Stimulated activated CD4-positive, alpha-beta T cell treated with anti-CD3 and anti-CD28 coated beads, Interleukin-4, amount 100 ng/mL, for 24 hours (primary cell): ENCODE measurements at places on chromosomes 11 and 22.

DNA sequence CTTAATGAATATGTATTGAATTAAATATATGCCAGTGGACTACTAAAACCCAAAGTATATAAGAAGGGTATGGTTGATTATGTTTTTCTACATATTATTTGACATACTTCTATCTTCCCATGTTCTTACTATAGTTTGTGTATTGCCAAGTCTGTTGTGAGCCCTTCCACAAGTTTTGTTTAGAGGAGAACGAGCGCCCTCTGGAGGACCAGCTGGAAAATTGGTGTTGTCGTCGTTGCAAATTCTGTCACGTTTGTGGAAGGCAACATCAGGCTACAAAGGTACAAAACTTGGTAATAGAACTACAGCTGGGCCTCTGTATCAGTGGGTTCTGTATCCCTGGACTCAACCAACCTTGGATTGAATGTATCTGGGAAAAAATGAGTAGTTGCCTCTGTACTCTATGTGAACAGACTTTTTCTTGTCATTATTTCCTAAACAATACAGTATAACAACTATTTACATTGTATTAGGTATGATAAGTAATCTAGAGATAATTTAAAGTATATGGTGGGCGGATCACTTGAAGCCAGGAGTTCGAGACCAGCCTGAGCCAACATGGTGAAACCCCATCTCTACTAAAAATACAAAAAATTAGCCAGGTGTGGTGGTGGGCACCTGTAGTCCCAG lies 38.7 kb upstream of the TTC36 start:
- peak; percentile 84 for DNase-seq

DNA sequence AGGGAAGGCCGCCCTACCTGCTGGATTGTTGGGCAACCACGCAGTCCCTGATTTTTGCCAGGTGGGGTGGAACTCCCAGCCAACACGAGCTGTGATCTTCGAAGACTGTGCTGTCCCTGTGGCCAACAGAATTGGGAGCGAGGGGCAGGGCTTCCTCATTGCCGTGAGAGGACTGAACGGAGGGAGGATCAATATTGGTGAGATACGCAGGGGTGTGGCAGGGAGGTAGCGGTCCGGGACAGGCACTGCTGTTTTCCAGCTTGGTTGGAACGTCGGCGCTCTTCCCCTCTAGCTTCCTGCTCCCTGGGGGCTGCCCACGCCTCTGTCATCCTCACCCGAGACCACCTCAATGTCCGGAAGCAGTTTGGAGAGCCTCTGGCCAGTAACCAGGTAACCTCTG lies 7.6 kb downstream of the ACAD8 start:
- DNase-seq = no peak

- no peak for DNase-seq
Measured at GRCh38 chr11:83827520-83827919, 541.4 kb upstream of the CCDC90B start.

- no peak for DNase-seq
Measured at GRCh38 chr11:41099654-41100053, 359.8 kb downstream of the LRRC4C start.

DNA sequence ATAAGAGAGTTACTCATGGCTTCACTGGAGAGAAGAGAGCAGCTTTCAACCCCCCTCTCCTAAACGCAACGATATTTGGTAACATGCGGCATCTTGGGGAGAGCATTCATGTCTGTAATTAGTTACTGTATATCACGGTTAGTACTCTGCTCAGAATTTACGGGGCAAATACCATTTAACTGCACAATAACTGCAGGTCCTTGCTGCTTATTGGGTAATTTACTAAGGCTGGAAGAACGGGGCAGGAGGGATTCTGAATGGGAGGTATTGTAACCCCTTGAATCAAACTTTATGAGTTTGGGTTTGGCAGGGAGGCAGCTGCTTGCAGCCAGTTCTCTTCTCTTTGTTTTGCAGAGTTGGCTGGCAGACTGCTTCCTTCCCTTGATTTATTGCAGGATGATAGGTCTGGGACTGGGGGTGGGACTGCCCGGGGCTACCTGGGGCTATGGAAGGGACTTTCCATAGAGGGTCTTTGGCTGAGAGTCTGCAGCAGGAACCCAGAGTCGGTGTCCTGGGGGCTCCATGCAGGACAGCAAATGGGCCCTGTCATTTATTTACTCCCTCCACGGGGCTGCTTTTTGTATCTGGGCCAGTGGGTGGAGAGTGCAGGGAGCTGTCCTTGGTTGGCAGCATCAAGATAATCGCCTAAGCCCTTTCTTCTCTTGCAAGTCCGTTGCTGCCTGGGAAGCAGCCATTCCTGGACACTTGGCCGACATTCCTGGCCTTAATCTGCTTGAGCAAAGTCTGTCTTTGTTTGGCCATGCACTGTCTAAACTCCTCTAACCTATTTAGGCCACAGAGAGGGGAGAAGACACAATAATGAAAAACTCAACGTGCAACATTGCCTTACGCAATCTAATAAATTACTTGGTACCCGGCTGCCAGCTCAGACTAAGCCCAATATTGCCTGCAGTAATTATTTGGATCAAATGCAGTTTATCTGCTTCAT lies 188.9 kb downstream of the ST3GAL4 start:
- DNase-seq = no peak

GRCh38 chr11:70739811-70740487 lies 341.6 kb downstream of the CTTN start:
- DNase-seq = no peak

- DNase-seq = no peak
Measured at GRCh38 chr11:60183591-60184205, 815 bp upstream of the MS4A6A start.

DNA sequence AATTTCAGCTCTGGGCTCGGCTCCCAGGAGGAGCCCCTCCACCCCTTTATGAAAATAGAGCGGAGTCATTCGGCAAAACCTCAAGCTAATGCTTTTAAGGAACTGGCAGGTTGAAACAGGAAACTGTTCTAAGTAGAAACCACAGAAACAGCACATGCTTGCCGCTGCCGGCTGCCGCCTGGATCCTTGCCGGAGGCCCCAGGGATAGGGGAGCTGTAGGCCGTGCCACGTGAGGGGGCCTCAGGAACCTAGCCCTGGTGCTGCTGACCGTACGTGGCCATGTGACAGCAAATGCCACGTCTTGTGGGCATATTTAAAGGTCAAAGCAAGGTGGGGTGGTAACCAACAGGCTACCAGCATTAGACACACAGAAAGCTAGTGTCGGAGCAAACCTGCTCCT lies 77.9 kb upstream of the TIMP3 start:
- peak; percentile 35 for DNase-seq

GRCh38 chr11:73518195-73518594 lies 79.7 kb downstream of the FAM168A start:
- no peak for DNase-seq

GRCh38 chr11:12853652-12854296 lies 155.3 kb upstream of the RASSF10 start:
- DNase-seq = no peak

DNA sequence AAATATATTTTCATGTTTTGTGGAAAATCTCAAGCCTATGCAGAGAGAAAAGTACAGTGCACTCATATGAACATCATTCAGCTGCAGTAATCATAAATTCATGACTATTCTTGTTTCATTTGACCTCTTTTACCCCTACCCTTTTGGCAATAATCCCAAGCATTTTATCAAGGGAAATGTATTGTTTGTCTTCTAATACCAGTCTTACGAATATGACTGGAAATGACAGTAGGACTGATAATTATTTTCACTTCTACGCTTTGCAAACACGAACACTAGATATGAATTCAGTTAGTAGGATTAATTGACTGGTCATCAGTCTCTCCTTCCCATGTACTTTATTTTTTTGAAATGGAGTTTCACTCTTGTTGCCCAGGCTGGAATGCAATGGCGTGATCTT lies 90.3 kb downstream of the MTMR3 start:
- DNase-seq = no peak

- no peak for DNase-seq
Measured at GRCh38 chr22:36211237-36211861, 9.7 kb upstream of the APOL4 start.

DNA sequence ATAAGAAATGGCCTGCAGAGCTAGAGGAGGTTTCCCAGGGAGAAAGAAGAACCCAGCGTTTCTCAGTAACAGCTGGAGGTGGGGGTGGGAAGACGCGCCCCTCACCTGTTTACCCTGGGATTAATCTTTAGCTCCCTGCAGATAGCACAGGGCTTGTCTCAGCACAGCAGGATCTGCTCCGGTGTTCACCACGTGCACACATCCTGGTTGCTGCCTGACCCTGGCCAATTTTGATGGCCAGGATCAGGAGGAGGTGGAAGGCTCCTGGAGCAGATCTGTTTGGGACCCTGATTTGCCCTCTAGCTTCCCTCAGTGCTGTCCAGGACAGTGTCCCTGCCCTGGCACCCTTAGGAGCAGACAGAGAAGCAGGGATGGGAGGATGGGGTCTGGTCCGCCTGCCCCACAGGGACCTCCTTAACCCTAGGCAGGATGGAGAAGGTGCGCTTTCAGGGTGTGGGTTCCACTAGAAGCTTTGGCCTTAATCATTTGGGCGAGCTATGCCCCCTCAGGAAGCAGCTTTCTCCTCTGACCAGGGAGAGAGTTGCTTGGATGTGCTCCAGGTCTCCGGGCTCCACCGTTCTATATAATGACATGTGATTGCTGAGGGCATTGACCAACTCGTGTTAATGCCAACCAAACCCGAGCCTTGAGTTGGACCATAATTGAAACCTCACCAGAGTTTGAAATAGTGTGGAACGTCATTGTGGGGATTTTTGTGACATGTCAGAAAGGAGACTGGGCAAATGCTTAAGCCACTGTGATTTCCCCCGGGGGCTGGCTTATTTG lies 19.3 kb downstream of the UPB1 start:
- DNase-seq = no peak

DNA sequence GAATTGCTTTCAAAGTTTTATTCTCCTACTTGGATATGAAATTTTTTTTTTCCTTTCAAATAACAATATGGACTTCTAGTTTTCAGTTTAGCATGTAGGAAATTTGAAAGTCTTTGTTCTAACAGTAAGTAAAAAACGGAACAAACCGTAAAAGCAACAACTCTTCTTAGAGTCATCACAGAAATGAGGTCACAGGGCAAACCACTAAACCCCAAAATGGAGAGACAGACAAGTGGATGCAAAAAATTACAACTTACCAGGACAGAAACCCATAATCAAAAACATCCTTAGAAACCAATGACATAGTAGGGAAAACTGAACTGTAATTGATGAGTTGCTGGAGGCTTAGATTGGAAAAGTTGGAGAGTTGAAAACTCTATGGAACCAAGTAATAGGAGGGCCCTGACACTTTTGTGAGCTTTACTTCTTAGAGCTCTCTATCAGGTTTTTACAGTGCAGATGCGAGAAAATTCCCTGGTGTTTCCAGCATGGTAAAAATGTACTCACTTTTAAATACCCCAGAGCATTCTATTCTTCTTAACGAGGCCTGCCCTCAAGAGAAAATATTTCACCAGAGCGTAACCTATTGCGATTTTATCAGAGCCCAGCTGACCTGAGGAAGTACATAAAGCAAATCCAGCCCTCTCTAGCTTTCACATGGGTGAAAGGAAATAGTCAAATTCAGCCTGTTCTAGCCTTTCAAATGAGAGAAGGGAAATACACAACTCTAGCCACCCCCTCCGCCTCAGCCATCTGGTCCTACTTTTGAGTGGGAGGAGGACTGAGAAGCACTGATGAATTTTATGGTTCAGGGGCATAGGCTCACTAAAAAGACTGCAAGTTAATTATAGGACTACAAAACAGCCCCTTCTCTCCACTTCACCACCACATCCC lies 39.1 kb downstream of the CASP12 start:
- no peak for DNase-seq

DNA sequence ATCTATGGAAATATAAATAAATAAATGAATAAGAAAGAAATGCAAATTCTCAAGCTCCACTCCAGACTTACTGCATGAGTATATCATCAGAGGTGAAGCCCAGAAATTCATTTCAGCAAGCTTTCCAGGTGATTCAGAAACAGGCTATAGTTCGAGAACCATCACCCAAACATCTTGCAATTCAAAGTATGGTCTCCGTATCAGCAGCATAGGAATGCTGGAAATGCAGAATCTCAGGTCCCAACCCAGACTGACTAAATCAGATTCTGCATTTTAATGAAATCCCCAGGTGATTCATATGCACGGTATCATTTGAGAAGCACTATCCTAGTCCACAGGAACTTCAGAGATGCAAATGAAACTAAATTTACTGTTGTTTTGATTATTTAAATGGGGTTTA lies 95.3 kb downstream of the SERGEF start:
- DNase-seq = no peak
